Liver (tissue), 10 donors: ENCODE measurements at places on chromosomes 7 and 10.

- DNase-seq, result no peak
These were observed 164.6 kb upstream of the C1GALT1 start for GRCh38 chr7:7017707-7018280.

DNA sequence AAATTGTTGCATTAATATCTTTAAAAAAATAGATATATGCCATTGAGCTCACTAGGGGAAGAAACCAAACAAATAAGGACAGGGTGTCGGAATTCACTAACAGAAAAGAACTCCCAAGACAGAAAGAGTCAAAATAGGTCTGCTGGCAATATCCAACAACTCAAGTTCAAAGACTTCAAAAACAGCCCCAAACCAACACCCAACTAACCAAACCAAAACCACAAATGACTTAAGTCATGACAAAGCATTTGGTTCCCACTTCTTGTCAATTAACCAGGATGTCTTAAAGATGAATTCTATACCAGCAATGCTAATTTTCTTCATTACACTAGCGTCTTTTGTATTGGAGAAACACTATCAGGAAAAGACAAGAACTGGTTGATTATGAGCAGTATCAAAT is 249.0 kb upstream of the PLXNA4 start:
- DNase-seq, result no peak

GRCh38 chr10:102436312-102436711 is 3.9 kb upstream of the CUEDC2 start:
- no peak for DNase-seq

GRCh38 chr7:55185941-55186609 is 167.3 kb downstream of the EGFR start:
- DNase-seq, result no peak

DNA sequence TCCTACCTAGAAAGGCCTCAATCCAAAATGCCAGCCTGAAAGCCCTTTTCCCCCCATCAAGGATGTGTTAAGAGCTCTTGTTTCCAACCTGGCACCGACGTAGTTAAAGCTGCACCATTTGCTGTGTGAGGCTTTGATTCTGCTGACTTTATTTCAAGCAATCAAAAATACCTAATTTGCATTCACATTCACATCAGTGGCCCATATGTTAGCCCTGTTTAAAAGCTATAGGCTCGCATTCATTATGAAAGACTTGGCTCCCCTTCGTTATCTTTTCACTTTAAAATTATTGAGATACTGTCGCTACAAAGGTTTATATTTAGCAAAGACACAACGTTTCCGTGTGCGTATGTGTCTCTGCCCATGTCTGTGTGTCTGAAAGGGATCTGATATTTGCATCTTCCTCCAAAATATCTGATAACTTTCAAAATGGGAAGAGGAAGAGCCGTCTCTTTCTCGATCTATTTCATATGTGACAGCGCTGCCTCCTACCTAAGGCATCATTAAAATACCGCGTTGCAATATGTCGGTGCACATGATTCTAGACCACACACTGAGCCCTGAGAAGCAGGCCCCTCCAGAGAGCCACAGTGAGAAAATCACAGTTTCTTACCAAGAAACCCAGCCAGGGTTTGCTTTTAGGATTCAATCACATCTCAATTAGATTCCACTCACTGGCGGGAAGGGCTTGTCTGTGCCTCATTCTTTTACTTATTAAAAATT is 57.1 kb upstream of the ITPRID1 start:
- DNase-seq, result no peak

DNA sequence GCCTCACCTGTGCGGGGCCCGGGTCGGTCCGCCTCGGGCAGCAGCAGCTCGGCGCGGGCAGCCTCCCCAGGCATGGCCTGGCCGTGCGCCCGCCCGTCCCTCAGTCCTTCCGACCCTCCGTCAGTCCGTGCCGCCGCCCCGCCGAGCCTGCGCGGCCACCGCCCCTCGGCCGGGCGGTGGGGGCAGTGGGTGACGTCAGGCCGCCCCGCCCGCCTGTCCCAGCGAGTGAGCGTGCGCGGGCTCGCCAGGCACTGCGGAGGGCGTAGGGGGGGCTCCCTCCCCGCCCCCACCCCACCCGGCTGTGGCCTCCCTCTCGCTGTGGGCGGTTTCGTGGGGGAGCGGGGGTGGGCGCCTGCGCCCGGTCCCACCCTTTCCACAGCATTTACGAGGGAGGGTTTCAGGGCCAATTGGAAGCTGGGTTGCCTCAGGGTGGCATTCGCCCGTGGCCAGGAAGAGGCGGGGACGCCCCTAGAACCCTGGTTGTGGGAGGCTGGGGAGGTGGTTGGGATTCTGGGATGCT is at the start of gene NACAD:
Gene NACAD, minus strand, starts transcription at position 149 of the 520 bp plus-strand sequence. Its CDS starts 75 bp downstream, at position 74.
- no peak for DNase-seq

DNA sequence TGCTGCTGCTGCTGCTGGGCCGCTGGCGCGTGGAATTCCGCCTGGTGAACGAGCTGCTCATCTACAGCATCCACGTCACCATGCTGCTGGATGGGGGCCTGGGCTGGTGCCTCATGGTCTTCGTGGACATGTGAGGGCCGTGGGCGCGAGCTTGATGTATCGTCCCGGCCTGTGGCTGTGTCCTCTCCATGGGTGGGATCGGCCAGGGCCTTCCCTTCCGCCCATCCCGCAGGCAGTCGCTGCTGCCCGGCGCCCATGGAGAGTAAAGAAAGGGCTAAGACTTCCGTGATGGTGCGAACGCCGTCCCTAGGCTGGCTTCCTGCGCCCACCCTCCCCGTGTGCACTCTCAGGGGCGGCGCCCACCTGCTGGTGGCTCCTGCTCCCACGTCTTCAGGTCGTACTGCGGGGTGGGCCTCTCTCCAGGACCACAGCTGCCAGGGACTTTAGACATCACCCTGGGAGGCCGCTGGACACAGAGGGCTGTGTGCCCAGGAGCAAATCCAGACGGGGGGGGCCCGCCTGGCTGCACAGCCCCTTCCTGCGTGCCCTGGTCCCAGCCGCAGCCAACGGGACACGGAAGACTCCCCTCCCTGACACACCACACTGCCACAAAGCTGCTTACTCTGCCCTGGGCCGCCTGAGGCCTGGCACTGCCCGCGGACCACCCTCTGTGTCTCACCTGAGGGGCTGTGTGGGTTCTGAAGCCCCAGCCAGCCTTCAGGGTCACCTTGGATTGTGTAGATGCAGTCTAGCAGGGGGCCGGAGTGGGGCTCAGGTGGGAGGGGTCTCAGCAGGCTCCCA is 167.5 kb downstream of the SEPTIN7 start:
- no peak for DNase-seq

DNA sequence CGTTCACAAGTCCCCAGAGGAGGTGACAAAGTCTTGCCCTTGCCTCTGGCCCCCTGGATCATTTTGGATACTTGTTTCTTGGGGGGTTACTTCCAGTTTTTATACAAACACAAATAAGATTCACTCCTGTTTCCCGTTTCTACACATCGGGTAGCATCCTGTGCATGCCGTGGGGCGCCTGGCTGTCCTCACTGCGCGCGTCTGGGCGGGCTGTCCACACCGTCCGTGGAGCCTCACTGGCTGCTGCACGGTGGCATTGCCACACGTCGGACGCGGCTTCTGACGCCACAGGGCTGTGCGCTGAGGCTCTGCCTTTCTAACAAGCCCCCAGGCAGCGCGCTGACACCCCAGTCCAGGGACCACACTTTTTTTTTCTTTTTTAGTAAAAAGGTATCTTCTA is 18.4 kb downstream of the BNIP3 start:
- no peak for DNase-seq

DNA sequence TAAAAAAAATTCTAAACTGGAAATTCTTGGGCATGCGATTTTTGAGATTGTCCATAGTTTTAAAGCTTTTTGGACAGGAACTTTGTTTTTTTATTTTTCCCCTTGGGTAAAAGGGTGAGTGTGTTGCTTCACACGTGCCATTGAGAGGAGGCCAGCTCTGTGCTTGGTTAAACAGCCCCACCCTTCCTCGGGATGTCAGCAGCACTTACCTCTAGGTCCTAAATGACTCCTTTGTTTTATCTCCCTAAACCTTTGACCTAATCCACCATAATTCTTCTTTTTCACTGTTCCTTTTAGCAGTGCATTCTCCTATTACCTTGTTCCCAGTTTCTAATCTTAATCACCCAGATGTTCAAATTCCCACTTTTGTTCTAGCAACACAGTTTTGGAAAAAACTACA is 83.5 kb downstream of the SEMA3D start:
- DNase-seq, result no peak

DNA sequence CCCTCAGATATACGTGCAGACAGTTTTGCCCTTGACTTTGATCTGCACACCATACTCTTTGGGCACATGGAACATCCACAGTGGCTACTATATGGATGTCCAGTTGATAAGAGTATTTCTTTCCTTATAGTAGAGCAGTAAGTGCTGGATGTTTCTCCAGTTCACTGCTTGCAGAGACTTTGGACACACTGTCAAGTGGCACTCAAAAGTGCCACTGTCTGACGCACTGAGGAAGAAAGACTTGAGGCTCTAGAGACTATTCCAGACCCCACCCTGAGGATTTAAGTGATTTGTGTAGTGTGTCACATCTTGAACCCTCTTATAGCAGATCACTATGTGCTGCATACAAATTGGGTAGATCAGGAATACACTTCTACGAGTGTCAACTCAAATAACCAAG is 179.1 kb downstream of the GNAI1 start:
- DNase-seq, result no peak

DNA sequence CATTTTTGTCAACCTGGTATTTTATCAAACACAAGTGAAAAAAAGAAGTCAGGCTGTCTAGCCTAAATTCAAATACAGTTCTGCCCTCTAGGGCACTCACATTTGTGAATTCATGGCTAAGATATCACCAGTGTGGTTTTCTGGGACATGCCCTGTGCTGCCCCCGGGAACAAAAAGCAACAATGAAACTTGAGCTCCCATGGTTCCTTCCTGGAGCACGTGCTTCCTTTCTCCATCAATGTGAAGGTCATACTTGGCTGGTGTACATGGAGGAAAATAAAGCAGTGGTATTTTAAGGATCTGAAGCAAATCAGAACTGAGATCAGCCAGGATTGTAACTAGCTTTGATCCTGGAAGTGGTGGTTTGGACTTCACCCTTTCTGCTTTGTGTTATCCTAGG is 128.9 kb upstream of the FRMD4A start:
- DNase-seq, result no peak

DNA sequence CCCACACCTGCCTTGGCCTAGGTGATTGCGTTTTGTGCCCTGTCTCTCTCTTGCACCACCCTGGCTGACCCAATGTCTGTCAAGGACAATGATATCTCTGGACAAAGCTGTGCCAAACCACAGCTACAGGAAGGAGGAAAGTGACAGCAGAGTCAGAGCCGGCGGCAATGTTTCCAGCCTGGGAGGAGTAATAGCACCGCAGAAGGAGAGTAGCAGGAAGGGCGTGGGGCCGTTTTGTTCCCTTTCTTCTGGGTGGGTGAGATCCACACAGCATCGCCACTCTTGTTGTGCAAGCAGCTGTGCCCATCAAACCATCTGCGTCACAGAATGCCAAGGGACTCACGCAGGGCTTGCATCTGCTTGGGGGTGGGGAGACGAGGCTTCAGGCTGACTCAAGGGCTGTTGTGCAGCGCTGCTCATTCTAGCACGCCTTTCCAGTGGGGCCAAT is 341.6 kb upstream of the AUTS2 start:
- no peak for DNase-seq

GRCh38 chr7:23347682-23348180 is 48.6 kb downstream of the MALSU1 start:
- DNase-seq, result no peak

DNA sequence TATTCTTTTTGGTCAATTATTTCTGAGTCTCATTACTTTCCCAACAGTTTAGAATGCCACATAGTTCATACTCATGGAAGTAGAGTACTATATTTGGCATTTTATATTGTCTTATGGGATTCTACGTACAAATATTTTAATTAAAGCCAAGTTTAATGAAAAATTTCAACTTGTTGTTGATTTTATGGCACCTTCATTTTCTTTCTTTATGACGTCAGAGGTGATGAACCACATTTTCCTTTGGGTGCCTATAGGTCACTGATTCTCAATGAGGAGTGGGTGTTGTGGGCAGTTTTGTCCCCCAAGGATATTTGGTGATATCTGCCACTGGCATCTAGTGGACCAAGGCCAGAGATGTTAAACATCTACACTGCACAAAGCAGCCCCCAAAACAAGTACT is 1071.3 kb downstream of the NXPH1 start:
- DNase-seq, result no peak
